ENCODE measurements at places on chromosomes 6 and 20. TPM values are rescaled to one million over a fixed set of nuclear protein-coding genes. Genes with fewer than 3 reads are reported as not detected.

The GSTA1 gene
- 0.38 TPM for total RNA-seq

GRCh38 chr6:48176645-48177308 is 65.8 kb upstream of the PTCHD4 start:
- H3K27me3 ChIP-seq: no peaks in the 10 kb centered on the region
- H3K36me3 ChIP-seq: no peaks in the 10 kb centered on the region
- DNase-seq: no peak
- H3K4me3 ChIP-seq: no peak overlapping the region
- no peak overlapping the region for H3K27ac ChIP-seq
- no peaks in the 10 kb centered on the region for H3K4me1 ChIP-seq

DNA sequence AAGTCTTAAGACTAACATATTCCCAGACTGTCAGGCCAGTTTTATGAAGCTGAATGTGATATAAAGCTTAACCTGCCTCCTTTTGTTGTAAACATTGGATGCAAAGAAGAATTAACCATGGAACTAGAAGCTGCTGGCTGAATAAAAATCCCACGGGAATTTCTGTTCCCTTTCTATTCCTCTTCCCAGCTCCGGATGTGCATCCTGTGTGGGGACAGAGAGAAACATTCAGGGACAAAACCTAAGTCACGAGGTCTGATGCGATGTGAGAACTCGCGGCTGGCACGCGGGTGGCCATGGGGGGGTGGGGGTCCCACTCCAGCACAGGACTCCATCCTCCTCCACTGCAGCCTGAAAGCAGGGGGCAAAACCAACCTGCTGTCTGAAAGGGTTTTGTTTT is 32.2 kb downstream of the RAMACL start:
- H3K36me3 ChIP-seq: no peaks in the 10 kb centered on the region
- H3K4me3 ChIP-seq: no peak overlapping the region
- H3K27me3 ChIP-seq: no peaks in the 10 kb centered on the region
- H3K27ac ChIP-seq: peak overlapping the region; percentile 80
- peaks cover 48% of the 10 kb centered on the region for H3K4me1 ChIP-seq
- DNase-seq: no peak

- H3K36me3 ChIP-seq: no peaks in the 10 kb centered on the region
- H3K27me3 ChIP-seq: no peaks in the 10 kb centered on the region
- H3K27ac ChIP-seq: no peak overlapping the region
- H3K4me3 ChIP-seq: no peak overlapping the region
Measured at GRCh38 chr20:40562031-40562430, 127.0 kb downstream of the MAFB start.

DNA sequence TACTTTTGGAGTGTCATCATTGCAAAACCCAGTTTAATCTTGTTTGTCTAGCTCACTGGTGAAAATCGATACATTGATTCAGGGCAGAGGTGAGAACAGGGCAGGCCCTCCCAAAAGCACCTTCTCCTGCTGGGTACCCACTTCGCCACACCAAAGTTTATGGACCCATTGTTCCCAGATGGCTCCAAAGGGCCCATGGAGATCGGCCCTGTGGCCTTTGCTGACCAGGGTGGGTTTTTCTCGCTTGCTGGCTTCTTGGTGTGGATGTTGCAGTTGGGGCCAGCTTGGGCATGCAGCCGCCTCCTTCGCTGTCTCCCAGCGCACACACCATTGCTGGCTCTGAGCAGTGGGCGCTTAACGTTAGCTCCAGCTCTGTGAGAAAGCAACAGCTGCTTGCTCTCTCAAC is 178.1 kb upstream of the PDE10A start:
- peaks cover 4% of the 10 kb centered on the region for H3K27me3 ChIP-seq
- no peaks in the 10 kb centered on the region for H3K36me3 ChIP-seq
- H3K4me1 ChIP-seq: no peaks in the 10 kb centered on the region

The PLN gene
- total RNA-seq: 0.43 TPM

DNA sequence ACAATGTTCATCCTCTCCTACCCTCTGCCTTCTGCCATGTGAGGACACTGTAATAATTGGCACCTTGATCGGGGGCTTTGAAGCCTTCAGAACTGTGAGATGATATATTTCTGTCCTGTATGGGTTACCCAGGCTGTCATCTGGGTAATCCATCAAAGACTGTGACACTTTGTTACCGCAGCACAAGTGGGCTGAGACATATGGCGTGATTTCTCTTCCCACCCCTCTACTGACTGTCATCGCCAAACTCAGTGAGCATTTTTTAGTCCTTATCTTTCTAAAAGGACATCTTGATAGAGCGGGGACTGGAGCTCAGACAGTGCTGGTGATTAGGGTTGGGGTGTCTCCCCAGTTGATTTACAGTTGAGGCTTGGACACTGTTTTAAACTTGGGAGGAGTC is 10.4 kb upstream of the PLG start:
- no peaks in the 10 kb centered on the region for H3K4me1 ChIP-seq
- H3K36me3 ChIP-seq: no peaks in the 10 kb centered on the region

GRCh38 chr6:144152334-144152900 is 2.1 kb downstream of the STX11 start:
- DNase-seq: no peak
- H3K36me3 ChIP-seq: no peaks in the 10 kb centered on the region
- H3K4me1 ChIP-seq: peaks cover 11% of the 10 kb centered on the region

The CDH4 gene
- total RNA-seq: 3.2 TPM
